ENCODE measurements at places on chromosomes 16 and 17. TPM values are rescaled to one million over a fixed set of nuclear protein-coding genes. Genes with fewer than 3 reads are reported as not detected.

Gene TRIM37
- total RNA-seq = 26.0 TPM

Gene IL17C
- 0.21 TPM for total RNA-seq

Gene PKMYT1
- total RNA-seq = 1.3 TPM

Gene ZNF75A
- 34.8 TPM for total RNA-seq

Gene CX3CL1
- not detected for total RNA-seq

Gene NOXO1
- not detected for total RNA-seq

Gene ARL2BP
- total RNA-seq = 61.5 TPM

Gene C17orf75
- 5.8 TPM for total RNA-seq

Gene HBM
- not detected for total RNA-seq

Gene JMJD8
- total RNA-seq = 25.0 TPM

Gene MT1F
- total RNA-seq = 3.3 TPM

Gene PRR29
- 0.21 TPM for total RNA-seq

Gene ALOXE3
- 0.10 TPM for total RNA-seq

Gene NOS2
- total RNA-seq = not detected

Gene PYCARD
- total RNA-seq = 93.3 TPM

Gene CHST6
- total RNA-seq = not detected

Gene TPSD1
- total RNA-seq = not detected

Gene CISD3
- 1.8 TPM for total RNA-seq

Gene CA10
- total RNA-seq = 0.10 TPM

Gene PLK1
- 0.84 TPM for total RNA-seq

Gene NPIPB8
- 0.10 TPM for total RNA-seq

Gene CNTD1
- not detected for total RNA-seq

Gene JPH3
- not detected for total RNA-seq

Gene SEZ6L2
- under 0.01 TPM for total RNA-seq

Gene CCL8
- total RNA-seq = not detected

Gene GP1BA
- 4.2 TPM for total RNA-seq

Gene GPR139
- total RNA-seq = not detected

Gene RAMP2
- not detected for total RNA-seq

Gene KRTAP9-4
- total RNA-seq = not detected

Gene BMERB1
- 2.7 TPM for total RNA-seq

Gene KRTAP4-3
- not detected for total RNA-seq

Gene EMC8
- total RNA-seq = 18.4 TPM

Gene TIGD7
- total RNA-seq = 3.7 TPM

Gene WNT9B
- not detected for total RNA-seq

Gene RAPGEFL1
- 2.3 TPM for total RNA-seq

Gene KRT24
- total RNA-seq = not detected

Gene KCNAB3
- total RNA-seq = 1.2 TPM

Gene ITGAD
- total RNA-seq = under 0.01 TPM

Gene HSPB9
- not detected for total RNA-seq

Gene SALL1
- not detected for total RNA-seq

Gene KRT31
- total RNA-seq = not detected

Gene MYH1
- total RNA-seq = not detected

Gene IGFALS
- 0.63 TPM for total RNA-seq

Gene SRP68
- total RNA-seq = 34.7 TPM

Gene SCNN1B
- not detected for total RNA-seq

Gene ITGB4
- 0.10 TPM for total RNA-seq

Gene FOXF1
- under 0.01 TPM for total RNA-seq

Gene DHRS7C
- not detected for total RNA-seq

Gene GPATCH8
- 72.9 TPM for total RNA-seq

Gene C17orf78
- total RNA-seq = not detected

Gene GP2
- total RNA-seq = not detected

Gene MYH13
- total RNA-seq = not detected

Gene CD300LB
- 44.3 TPM for total RNA-seq

Gene G6PC1
- not detected for total RNA-seq

Gene TEX19
- total RNA-seq = not detected

Gene TBC1D3G
- not detected for total RNA-seq

Gene KRTAP4-5
- total RNA-seq = not detected

Gene HEATR9
- 0.63 TPM for total RNA-seq

Gene C17orf67
- total RNA-seq = 1.5 TPM

Gene KRT20
- total RNA-seq = not detected

All from mononuclear cell (primary cell).